ENCODE measurements at places on chromosomes 1 and 21. TPM values are rescaled to one million over a fixed set of nuclear protein-coding genes. Genes with fewer than 3 reads are reported as not detected.

The MOV10 gene
- total RNA-seq, result 90.6 TPM

GRCh38 chr1:155254714-155255242, 505 bp downstream of the ENTREP3 start:
- DNase-seq, result no peak

DNA sequence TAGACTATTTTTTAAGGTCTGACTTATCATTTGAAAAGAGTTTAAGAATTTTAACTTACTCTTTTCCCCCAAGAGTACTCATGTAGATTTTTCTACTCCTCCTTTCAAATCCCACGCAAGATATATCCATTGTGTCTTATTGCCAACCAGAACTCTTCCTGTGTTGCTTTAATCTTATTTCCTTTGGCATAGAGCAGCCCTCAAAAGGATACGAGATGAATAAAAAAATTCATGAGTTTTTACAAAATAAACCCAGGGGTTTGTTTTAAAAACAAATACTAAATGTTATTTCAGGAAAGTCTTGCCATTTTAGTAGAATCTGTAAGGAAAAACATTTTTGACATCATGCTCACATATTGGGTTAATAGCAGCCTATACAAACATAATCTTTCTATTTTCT, 543.2 kb upstream of the CXADR start:
- DNase-seq, result no peak

GRCh38 chr1:198780376-198780775, 141.5 kb downstream of the PTPRC start:
- DNase-seq, result no peak

- no peak for DNase-seq
Observed at GRCh38 chr1:111275780-111276433, 14.7 kb upstream of the CHIA start.
